ENCODE measurements at places on chromosomes 12 and 14.

DNA sequence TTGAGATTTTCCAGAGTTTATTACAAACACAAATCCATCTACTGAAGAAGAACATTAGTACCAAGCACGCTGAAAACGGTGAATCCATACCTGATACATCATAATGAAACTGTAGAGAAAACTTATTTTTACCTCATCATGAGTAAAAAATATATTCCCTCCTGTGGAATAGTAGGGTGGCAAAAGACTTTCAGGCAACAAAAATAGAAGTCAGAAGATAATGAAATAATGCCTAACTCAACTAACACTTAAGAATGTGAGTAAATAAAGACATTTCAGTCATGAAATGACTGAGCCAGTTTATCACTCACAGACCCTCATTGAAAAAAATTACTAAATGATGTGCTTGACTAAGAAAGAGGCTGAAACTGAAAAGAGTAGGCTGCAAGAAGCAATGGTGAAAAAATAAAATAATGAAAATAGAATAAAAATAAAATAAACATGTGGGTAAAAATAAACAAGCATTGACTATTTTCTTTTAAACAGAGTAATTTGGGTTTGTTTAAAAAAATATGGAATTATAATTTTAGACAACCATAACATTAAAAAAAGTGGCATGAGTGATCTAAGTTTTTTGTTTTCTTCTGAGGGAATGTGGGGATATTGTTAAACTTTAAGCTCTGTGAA lies 148.6 kb downstream of the ASCL1 start:
- no peak for DNase-seq

DNA sequence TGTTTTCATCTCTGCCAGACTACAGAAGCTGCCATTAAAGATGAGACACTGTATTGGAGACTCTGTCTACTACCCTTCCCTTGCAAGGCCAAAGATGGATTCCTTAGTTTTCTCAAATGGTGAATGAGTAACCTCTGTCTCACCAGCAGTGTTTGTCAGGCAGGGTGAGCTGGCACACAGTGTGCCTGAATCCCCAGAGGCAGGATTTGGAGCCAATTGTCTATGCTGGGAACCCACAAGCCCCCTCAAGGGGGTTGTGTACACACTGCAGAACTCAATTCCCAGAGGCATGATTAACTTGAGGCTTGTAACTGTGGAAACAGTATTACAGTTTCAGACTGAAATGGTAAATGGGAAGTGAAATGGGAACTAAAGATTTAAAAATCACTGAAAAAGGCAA lies 136.8 kb upstream of the PTPRB start:
- no peak for DNase-seq

- DNase-seq, result no peak
Measured at GRCh38 chr12:53713516-53713915, 13.7 kb downstream of the CALCOCO1 start.

GRCh38 chr14:101027291-101027690 lies 123.8 kb upstream of the RTL1 start:
- DNase-seq, result no peak

- no peak for DNase-seq
Measured at GRCh38 chr12:52074971-52075724, 4.4 kb upstream of the SMIM41 start.

- no peak for DNase-seq
Measured at GRCh38 chr12:42008996-42009395, 135.7 kb downstream of the GXYLT1 start.

DNA sequence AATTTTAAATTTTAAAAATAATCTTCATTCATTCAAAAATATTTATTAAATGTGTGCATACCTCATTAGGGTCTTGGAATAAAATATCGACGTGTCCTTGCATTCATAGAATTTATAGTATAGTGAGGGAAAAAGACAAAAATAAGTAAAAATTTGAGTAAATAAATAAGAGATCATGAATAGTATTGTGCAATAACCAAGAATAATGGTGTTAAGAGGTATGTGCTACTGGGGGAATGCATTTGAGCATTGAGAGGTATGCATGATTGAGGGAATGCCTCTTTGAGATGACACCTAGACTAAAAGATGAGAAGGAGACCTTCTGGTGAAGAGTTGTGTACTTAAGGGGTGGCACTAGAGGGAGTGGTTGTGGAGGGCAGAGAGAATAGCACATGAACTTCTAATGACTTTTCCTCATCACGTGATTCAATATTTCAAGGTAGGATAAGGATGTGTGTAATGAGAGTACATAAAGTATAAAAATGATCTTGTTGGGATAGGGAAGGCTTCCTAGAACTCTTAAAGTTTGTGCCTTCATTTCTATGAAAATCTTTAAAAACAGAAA lies 18.8 kb upstream of the CATSPERB start:
- no peak for DNase-seq

Data from stimulated activated CD4-positive, alpha-beta T cell treated with anti-CD3 and anti-CD28 coated beads, Interleukin-1b, Interleukin-23, amount 100 ng/mL, for 1 hour (primary cell).